Activated T-helper 1 cell treated with anti-CD3 and anti-CD28 coated beads, Interleukin-2, amount 50 U/mL, for 16 hours (primary cell): ENCODE measurements at places on chromosomes 16 and 17.

GRCh38 chr16:58492066-58492465, 7.9 kb upstream of the NDRG4 start:
- DNase-seq, result no peak

DNA sequence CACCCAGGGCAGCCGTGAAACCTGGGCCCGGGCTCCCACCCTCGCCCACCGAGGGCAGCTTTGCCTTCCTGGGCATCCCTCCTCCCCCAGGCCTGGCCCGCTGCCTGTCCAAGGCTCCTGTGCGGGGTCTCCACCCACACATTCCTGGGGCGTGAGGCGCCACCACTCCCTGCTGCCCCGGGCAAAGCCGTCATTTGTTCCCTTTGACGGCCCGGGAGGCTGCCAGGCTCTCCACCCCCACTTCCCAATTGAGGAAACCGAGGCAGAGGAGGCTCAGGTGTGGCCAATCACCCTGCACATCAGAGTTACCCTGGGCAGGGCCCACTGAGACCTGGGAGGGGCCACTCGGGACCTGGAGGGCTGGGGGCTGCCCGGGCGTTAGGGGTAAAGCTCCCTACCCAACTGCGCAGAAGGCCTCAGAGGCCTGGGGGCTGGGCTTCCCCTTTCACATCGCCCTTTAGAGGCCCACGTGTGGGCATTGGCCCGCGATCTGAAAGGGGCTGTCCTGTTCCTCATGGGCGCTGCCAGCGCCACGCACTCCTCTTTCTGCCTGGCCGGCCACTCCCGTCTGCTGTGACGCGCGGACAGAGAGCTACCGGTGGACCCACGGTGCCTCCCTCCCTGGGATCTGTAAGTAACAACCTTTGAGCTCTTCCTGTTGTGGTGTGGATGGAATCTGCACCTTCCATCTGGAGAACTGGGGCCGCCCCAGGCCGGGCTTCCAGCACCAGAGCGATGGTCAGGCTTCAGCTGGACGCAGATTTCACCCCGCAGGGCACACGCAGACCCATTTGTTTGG, at the start of gene MSLN:
Gene MSLN (plus strand): TSS at position 190 of the 799 bp plus-strand sequence. CDS start 1,947 bp downstream, outside the sequence.
- no peak for DNase-seq

DNA sequence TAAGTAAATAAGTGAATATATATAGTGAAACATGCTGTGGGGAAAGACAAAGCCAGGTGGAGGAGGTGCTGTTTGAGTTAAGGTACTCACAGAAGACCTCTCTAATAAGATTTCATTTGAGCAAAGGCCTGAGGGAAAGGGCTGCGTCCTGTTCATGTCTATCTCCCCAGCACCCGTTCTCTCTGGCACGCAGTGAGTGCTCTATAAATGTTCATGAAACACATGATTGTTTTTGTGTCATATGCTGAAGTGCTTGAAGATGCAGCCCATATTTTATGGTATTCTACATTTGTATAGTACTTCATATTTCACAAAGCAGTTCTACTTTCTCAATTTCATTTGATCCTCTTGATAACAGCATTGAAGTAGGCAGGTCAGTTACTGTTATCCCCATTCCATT, 990 bp downstream of the VWA3A start:
- DNase-seq, result no peak

DNA sequence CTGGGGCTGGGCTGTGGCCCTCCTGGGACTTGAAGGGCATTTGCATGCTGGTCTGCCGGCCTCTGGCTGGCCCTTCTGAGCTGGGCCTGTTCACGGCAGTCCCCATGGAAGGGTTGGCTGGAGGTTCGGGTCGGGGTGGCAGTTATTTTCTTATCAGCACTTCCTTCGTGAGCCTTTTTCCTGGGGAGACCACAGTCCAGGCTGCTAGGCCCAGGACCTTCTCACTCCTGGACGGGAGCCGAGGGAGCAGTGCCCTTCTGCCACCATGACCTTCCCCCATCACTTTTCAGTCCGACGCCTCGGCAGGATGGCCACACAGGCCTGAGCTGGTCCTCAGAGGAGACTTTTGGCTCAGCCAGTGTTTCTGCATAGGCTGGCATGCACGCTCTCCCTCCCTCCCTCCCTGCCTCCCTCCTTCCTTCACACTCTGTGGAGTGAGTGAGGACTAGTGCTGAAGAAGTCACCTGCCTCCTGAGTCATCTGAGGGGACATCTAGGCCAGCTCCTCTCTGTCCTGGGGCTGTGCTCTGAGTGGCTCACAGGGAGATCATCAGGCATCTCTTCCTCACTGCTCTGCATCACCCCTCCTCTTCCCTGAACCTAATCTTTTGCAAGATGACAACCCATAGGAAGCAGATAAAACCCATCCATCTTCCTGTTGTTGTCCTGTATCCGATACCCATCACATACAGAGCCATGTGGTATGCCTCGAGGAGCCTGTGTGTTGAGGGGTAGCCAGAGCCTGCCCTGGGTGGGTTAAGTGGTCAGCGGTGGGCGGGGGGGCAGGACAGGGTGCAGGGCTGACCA, 109.7 kb downstream of the RAP1GAP2 start:
- no peak for DNase-seq

DNA sequence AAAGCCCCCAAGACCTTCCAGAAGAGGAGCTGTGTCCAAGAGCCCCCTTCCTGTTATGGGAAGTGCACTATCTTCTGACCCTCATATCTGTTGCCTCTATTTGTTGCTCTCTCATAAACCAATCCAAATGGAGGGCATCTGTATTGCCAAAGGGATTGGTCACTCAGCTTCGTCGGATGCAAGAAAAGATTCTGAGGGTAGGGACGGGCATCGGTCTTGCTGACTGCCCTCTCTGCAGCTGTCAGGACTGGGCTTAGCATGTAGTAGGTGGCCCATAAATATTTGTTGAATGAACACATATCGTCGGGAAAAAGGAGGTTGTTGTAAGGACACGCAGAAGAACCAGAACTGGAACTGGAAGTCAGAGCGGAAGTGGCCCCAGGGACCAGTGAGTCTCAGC, 44.1 kb downstream of the CCDC42 start:
- no peak for DNase-seq

DNA sequence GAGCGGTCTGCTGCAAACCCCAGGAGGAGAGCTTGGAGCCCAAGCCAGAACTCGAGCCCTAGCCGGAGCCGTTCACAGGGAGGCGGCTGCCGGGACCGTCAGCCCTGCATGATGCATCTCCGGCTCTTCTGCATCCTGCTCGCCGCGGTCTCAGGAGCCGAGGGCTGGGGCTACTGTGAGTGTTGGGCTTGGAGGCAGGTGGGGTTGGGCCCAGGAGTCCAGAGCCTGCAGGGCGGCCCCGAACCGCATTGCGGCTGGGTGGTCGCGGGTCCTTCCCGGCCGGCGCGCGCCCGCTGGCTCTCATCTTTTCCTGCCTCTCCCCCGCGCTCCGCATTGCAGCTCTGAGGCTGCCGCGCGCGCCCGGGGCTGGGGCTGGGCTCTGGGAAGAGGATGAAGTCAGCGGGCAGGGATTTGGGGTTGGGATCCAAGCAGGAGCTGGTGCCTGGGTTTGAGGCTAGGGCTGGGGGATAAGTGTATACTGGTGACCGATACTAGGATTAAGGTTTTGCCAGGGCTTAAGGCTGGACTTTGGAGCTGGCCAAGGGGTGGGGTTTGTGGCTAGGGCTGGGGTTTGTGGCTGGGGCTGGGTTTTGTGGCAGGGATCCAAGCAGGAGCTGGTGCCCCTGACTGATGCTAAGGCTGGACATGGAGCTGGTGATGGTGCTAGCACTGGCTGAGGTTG, 532 bp downstream of the CNTNAP1 start:
- no peak for DNase-seq

- no peak for DNase-seq
Observed at GRCh38 chr16:558298-559020, 1.7 kb upstream of the PRR35 start.

DNA sequence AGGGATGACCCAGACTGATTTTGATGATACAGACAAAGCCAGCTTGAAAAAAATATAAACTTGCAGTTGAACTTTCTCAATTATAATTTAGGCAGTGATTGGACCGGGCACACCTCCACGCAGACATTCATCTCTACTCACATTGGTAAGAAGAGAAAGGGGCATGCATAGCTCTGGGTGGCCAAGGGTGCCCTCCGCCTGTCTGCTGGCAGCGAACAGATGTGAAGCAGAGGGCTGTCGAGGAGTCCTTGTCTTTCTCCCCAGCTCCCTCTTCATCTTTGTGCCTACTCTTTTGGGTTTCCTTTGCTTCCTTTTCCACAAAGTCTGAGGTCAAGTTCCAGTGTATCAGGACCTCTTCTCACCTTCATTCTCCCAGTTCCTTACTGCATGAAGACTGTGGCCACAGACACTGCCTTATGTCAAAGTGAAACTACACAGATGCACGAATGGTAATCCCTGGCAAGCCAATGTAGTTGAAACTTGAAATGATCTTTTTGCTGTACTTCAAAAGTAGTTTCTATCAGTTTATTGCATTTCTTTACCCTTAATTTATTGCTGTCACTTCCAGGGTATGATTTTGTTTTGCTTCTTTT, 343.7 kb upstream of the SOX9 start:
- no peak for DNase-seq

DNA sequence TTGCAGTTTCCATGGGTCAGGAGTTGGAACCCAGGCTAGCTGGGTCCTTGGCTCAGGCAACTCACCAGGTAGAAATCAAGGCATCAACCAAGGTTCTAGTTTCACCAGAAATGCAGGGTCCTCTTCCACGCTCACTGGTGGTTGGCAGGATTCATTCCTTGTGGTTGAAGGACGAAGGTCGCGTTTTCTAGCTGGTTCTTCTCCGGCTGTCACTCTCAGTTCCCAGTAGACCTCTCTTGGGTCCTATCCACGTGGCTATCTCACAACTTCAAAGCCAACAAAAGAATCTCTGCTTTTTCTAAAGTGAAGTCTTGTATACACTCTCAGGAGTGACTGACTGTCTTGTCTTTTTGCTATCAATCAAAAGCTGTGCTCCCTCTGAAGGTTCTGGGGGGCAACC, 146.3 kb upstream of the NOL11 start:
- no peak for DNase-seq

DNA sequence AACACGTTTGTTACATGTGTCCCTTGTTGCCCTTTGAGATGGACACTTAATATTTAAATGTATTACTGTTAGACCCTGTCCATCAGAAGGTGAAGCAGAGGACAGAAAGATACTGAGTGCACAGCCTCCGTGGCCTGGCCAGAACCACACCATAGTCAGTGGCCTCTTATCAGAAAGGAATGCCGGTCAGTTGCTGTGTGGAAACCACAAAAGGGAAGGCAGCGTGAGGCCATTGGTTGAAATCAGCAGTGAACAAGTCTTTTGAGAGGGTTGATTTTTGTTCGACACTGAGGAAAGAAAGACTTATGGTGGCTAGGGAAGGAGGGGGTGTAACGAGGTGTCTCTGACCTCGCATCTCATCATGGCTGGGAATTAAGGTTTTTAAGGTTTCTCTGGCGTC, 85.4 kb upstream of the CLEC18A start:
- no peak for DNase-seq

DNA sequence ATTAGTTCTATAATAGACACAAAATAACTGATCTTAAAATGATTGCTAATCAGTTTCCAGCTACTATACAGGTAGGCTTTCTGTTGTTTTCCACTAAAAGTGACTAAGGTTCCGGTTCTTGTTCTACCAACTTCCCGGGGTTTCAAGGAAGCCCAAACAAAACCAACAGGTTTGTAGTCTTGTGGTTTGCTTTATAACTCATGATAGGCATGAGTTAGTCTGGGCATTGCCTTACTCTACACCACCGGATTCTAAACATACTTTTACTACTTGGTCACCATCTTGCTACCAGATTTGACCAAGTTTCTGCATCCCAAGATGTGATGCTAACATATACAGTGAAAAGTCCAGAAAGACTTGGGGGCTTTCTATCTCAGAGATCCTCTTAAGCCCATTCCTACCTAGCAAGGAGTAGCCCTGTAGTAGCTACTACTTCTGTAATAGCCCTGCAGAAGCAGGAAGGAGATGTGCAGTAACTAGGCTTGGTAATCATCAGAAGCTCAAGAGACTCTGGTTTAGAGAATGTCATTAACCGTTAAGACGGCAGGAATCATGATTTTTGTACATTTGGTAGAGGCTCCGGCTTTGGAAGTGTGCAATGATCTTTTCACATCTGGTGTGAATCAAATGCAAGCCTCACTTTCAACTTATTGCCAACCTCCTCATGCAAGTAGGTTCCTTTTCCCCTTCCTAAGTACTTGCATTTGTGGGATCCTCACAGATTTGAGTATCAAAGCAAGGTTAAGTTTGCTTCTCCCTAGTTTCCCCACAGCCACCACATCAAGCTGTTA, 1.6 kb downstream of the FAM117A start:
- no peak for DNase-seq

DNA sequence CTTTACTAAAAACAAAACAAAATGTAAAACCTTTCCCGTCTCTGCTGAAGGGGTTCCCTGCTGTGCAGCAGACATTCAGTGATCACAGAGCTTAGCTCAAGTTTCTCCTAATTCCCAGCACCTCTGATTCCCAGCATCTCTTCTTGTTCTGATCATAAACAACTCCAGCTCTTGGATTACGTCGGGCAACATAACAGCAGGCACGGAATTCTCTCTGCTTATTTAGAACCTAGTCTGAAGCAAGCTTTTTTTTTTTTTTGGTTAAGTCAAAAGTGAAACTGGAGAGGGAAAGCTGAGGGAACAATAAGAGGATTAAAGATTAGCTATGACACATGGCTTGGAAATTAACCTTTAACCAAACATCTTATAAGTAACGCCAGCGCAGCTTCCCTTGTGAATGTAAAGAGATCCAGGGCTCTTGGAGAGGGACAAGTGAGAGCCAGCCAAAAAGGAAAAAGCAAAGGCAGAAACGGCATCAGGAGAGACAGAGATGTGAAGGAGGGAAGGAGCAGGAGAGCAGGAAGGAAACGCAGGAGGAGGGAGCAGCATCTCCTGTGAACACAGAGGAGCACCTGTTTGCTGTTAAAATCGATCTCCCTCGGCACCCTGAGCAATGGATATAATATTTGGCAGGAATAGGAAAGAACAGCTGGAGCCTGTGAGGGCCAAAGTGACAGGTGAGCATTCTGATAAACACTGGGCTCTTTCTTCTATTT, at the start of gene BCO1:
Gene BCO1 (plus strand): TSS at position 394 of the 716 bp plus-strand sequence. CDS start 220 bp downstream, at position 614.
- DNase-seq, result no peak

DNA sequence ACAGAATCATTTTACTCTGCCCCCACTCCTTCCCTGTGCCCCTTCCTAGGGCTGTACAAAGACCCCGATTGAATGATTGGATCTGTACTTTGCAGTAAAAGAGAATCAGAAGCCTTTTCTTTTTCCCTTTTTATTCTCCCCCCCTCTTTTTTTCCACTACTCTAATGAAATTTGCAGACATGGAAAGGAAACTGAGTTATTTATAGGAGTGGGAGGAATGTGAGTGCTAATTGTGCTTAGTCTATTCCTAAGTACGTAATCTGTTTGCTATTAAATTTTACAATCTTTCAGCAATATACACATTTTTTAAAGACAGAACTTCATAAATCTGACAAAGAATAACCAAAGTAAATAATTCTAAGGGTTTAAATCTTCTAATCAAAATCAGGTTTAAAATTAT, 314.3 kb downstream of the MAP2K6 start:
- no peak for DNase-seq

DNA sequence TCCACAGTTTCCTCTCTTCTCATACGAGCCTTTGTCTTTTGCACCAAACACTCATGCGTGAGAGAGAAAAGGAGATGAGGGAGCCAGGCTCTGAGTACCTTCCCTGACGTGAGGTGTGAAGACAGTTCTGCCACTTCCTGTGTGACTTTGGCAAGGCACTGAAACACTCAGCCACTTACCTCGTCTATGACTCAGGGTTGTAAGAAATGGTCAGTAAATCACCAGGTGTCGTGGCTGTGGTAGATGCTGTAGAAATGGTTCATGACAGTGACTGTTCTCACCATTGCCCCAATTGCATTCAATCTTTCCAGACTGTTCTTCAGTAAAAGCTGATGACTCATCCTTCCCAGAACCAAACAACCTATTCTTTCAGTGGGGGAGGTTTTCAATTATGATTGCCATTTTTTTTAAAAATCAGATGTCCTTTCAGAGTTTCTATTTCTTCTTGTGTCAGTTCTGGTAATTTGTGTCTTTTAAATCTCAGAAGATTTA, 49.2 kb upstream of the CBFA2T3 start:
- peak; percentile 27 for DNase-seq
